ENCODE measurements at places on chromosomes 3 and 15.

GRCh38 chr3:112046599-112046998 is 12.1 kb downstream of the TMPRSS7 start:
- no peak for DNase-seq

DNA sequence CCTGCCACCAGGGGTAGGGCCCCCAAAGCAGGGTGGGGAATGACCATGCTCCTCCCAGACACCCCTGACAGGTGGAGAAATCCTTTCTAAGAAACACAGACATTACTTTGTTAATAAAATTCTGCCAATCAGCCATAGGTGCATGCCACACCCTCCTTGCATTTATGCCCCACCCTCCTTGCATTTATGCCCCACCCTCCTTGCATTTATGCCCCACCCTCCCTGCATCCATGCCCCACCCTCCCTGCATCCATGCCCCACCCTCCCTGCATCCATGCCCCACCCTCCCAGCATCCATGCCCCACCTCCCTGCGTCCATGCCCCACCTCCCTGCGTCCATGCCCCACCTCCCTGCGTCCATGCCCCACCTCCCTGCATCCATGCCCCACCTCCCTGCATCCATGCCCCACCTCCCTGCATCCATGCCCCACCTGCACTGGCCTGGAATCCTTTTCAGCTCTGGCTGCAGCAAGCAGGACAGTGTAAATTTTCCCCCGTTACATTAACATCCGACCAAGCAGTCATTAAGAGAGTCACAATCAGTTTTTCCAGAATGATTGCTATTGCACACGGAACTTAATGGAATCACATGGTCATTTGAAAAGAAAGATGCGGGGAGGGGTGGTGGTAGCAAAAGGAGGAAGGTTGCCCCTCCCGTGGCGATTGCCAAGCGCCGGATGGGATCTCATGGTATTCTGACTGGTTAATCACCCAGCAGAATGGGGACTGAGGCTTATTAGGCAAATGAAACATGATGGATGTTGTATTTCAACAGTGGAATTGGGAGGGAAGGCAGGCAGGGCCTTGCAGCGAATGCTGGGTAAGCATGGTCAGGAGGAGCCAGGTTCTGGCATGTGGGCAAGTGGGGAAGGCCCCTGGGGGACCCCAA is 91.2 kb downstream of the TLE3 start:
- no peak for DNase-seq

GRCh38 chr15:65077291-65077980 is 890 bp downstream of the KBTBD13 start:
- no peak for DNase-seq

- no peak for DNase-seq
Measured at GRCh38 chr15:77854980-77855379, 222.3 kb upstream of the LINGO1 start.

DNA sequence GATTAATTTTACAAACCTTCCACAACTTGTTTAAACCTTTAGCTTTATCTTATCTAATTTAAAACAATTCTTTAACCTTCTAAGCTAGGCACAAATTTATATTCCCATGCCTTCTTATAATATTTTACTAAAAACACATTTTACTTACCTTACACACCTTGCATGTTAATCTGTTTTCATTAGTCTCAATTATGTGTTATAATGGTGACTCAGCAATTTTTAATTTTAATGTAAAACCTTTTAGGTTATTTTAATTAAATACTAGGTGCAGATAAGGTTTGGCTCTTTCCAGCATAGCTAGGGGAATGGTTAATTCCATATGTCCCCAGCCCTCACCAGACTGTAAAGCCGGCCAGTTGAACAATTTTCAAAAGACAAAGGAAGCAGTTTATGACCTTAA is 264.6 kb upstream of the SGO1 start:
- no peak for DNase-seq

GRCh38 chr3:121834157-121834670 is 646 bp downstream of the IQCB1 start:
- DNase-seq: no peak

DNA sequence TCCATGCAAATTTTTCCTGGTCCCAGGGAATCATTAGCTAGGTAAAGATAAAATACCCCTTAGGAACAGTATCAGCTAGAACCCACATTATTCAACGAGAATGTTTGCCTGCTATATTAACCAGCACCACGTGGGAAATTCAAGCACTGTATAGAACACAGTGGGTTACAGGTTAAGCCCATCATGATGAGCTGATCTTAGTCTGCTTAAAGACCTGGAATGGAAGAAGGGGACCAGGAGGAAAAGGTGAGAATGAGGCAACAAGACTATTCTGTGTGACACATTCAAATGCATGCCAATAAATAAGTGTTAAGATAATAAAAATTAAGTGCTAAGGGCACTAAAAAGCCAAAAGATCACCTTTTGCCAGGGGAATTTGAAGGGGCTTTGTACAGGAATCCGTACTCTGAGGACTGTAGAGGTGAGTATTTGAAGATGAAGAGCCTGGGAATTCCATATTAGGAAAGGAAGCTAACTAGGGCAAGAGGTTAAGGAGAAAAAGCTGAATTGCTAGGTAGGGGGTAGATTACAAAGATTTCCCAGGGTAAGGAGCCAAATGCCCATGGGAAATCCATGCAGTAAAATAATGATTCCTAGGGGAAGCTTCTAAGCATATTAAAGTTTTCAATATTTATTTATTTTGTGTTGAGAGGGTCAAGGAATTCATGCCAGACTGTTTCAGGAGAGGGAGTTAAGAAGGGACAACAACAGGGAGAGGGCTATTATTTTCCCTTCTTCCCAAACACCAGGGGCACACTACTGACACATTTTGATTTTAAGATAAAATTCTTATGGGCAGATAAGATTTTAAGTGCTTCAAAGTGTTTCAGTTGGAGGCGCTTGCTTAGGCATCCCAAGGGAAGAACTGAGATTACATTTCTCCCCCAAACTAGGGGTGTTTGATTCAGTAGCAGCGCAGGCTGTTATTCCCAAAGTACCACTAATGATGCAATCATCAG is 2.3 kb upstream of the MED12L start:
- DNase-seq: no peak

DNA sequence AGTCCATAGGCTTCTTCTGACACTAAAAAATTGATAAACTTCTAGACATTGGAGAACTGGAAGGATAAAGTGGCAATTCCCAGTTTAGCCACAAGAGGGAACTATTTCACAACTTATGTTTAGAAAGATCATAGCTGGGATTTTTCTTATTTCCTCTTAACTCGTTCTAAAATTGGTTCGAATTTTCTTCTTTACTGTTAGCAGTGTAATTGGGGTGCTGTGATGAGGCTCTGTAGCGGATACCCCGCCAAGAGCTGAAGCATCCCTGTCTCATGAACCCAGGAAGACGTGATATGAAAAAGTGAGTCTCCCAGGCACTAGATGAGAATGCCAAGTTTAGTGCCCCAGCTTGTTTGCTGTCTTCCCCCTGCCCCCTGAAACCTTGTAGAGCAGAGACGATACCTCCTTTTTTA is 85.1 kb downstream of the PDCD6IP start:
- DNase-seq: no peak

DNA sequence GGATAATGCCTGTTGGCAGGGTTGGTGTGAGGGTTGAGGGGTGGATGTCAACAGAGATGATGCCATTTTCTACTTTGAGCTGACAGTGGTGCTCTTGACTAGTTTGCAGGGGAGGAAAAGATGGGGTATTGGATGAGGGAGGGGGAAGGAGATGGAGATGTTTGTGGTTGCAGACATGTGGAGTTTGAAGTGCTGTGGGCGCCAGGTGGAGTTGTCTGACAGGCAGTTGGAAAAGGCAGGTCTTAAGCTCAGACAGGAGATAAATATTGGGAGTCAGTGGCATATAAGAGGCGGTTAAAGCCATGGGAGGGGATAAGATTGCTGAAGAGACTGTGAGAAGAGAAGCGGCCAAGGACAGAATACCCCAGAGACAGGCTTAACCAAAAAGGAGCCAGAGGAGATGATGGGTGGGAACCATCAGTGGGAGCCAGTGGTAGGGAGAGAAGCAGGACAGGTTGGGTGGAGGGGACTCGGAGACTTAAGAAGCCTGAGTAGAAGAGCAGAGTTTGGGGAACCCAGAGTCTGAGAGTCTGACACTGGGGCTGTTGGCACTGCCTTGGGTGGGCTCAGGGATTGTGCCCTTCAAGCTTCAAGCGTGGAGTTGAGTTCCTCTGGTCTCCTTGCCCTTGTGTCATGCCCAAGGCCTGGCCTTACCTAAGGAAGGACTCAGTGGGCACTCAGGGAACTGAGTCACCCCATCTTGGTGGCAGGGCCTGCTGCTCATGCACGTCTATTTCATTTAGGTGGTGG is 13.9 kb downstream of the COPG1 start:
- no peak for DNase-seq

DNA sequence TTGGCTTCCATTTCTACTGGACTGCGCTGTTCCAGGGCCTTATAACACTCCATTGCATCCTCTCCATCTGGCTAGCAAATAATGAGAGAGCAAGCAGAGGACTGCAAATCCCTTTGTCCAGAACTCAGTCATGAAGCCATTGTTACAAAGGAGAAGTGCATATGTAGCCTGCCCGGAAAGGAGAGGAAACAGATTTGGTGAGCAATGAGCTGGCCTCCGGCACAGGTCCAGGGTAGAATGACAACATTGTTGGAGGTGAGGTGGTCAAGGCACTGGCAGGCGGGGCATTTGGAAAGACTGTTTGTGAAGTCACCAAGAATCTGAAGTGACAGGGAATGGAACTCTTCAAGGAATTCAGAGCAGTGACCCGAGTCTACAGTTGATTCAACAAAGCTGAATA is 25.0 kb upstream of the ATP1B3 start:
- no peak for DNase-seq

DNA sequence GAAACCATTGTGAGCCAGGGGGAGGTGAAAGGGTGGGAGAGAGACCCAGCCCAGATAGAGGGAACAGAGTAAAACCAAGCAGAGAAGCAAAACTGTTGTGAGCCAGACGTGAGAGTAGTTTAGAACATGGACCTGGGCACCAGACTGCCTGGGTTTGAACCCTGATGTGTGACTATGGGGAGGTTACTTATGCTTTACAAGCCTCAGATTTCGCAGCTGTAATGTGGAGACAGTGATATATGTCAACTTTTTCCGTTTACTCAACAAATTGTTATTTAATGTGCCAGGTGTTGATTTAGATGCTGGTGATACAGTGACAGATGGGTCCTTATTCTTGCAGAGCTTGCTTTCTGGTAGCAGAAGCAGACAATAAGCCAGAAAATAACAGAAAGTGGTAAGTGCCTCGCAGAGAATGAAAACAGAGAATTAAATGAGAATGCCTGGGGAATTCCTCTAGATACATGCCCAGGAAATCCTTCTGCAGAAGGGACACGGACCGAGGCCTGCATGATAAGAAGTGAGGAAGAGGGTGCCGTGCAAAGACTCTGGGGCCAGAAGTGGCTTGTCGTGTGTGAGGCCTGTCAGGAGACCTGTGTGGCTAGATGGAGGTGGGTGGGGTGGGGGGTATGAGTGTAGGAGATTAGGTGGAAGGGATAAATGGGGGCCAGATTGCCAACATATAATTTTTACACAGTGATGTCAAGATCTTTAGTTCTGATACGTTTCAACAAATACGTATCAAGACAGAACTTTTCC is 15.0 kb downstream of the KAT2B start:
- no peak for DNase-seq

GRCh38 chr3:99647081-99647480 is 8.7 kb downstream of the COL8A1 start:
- DNase-seq: no peak

DNA sequence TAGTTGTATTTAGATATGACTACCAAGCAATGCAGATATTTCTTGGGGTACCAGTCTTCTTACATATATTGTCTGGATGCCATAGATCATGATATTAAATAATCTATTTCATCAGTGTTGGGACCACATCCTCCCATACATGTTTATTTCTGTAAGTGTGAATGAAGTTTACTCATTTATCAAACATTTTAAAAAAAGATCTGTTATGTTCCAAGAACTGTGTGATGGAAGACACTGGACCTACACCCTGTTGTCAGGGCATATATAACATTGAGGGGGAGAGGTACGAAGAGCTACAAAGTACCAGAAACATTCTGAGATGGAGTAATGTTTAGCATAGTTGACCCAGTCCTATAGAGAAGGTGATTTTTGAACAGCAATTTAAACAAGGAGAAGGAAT is 26.6 kb downstream of the MBNL1 start:
- DNase-seq: no peak

DNA sequence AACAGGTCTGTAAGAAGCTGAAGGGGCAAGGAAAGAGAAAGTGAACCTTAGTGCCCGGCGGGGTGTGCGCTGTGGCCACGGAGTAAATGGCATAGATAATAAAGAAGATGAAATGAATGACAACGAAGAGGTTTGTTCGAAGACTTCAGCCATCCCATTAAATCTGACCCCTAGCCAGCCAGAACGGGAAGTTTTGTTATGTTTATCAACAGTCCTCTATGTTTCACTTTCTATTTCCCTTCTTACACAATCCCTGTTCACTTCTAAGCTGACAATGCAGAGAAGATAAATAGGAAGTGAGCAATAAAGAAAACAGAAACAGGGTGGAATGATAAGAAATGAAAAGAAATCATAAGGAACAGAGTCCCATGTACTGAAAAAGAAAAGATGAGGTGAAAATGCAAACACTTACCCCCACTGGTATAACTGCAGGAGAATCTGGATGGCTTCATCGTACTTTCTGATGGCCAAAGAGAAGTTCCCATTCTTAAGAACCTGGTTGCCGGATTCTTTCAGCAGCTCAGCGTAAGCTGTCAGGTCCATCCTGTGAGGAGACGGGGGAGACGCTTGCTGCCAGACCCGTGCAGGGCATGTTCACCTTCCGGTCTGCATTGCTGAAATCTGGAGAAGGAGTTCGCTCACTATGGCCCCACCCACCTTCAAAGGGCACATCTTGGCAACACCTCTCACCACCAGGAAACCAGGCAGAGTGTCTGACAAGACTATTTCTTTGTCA is 36.8 kb downstream of the TRANK1 start:
- no peak for DNase-seq

GRCh38 chr3:120203016-120203415 is 82.0 kb downstream of the GPR156 start:
- DNase-seq: no peak

DNA sequence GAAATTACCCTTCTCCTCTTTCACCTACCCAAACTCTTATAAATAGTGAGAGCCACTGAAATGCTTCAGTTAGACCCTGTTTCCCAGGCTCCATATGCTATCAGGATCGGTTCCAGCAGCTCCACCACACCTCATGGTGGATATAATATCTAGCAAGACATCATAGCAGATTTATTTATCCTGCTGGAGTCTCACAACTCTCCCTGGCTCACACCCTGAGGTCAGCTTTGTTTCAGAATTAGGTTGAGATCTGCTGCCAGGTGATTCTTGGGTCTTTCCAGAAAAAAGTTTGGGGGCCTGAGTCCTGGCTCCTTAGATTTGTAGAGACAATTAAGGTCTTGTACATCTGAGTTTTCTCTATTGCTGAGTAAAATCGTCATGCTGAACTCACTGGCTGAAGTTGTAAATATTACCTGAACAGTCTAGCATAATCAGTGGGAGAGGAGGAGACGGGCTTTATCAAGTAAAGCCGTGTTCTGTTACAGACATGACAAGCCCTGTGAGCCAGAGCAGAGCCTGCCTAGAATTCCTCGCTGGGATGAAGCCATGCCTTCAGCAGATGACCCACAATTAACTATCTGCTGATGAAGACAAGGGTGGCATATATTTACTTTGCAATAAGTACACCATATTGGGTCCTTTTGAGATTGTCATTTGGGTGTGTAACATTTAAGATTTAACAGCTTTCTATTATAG is 131.6 kb downstream of the STAC start:
- DNase-seq: no peak

Measured in cortex of kidney (tissue), 1 donor.